ENCODE measurements at places on chromosomes 7 and 10.

- no peak for DNase-seq
Measured at GRCh38 chr10:103949728-103950127, 17.2 kb upstream of the SLK start.

DNA sequence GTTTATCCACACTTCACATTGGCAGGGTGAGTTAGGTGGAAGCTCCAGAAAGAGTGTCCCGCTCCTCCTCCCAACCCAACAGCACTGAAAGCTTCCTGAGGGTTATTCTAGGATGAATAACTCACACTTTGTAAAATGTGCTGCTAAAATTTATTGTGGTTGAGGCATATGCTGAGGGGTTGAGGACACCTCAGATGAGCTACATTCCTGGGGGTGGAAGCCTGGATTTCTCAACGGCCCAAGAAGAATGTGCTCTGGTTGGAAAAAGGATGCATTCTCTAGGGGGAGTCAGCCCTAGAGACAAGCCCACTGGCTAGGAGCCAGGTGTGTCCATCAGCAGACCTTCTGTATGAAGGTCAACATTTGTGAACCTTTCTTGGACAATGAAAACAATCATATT lies 91.5 kb upstream of the PDE1C start:
- DNase-seq = peak; percentile 84

GRCh38 chr7:35694161-35694783 lies 663 bp downstream of the HERPUD2 start:
- DNase-seq = no peak

- DNase-seq = no peak
Measured at GRCh38 chr7:133746847-133747246, 380.3 kb upstream of the LRGUK start.

DNA sequence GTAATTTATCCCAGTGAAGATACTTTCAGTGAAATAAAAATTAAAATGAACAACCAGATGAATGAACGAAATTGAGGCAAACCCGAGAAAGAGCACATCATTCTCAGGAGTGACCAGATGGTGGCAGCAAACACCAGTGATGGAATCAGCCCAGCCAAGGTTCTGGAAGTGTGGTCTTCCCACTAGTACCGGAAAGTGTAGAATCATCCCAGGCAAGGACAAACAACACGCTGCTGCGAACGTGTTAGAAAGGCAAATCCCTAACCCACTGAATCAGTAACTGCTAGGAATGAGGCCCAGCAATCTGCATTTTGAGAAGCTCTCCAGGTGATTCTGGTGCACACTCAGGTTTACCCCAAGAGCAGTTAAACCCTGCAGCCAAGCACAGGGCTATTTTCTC lies 15.5 kb upstream of the SLC18A3 start:
- DNase-seq = no peak

DNA sequence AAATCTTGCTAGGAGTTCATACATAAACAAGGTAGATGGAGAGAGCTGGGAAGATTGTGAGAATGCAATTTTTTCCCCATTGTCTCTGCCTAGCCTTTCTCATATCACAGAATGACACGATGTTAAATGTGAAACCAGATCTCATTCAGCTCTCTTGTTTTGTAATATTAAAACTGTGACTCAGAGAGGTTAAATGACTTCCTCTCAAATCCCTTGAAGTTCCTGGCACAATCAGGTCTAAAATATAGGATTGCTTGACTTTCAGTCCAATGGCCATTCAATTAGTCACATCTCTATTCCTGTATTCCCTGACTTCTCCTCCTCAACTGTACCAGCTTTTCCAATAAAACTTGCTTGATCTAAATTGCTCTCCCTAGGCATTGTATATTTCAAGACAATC lies 3.1 kb downstream of the ANKRD22 start:
- no peak for DNase-seq

DNA sequence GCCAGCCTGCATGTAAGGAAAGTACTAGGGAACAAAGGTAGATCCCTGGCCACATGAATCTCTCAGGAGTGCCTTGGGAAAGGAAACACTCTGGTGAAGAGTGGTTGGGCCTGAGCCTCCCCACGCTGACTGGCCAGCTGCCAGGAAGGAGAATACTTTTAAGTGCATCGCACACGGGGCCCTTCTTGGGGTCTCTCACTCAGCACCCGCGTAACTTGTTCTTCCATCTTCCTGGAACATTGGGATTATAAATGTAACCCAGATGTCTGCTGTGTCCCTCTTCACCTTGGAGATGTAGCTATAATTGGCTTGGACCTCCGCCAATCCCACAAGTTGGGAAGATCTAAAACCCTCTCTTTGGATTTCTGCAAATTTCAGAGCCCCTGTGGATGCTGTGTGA lies 4.4 kb upstream of the GLI3 start:
- DNase-seq = no peak

GRCh38 chr7:727806-728460 lies 852 bp upstream of the PRKAR1B start:
- no peak for DNase-seq

DNA sequence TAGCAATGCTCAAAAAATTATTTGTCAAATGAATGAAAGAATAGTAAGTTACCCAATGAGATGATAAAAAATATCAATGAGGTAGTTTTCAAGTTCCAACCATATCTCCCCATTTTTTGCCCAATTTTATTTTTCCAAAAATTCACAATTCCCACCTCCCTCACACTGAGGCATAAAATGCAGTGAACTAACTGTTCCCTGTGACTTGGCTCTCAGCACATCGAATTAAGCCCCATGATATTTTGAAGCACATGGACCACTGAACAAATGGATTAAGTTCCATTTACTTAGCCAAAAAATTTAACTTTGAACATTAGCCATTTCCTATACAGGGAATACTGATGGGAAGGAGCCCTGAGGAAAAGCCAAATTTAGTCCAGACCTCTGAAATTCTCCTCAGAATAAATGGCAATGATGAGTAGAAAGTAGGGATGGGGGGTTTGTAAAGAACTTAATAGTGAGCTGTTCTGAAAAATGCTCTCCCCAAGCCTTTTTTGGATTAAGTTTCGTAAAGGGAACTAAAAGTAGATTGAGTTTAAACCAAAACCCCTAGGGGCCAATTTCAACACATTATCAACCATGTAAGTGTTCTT lies 166.3 kb upstream of the GRM3 start:
- no peak for DNase-seq

GRCh38 chr7:116988363-116988989 lies 35.2 kb downstream of the ST7 start:
- no peak for DNase-seq

GRCh38 chr10:21520509-21520908 lies 5.0 kb downstream of the SKIDA1 start:
- DNase-seq = no peak

GRCh38 chr10:5526691-5527331 lies 2.0 kb downstream of the CALML3 start:
- DNase-seq = no peak

- no peak for DNase-seq
Measured at GRCh38 chr10:78838141-78838657, 230.6 kb upstream of the ZMIZ1 start.

GRCh38 chr7:34162027-34162565 lies 256.8 kb downstream of the BMPER start:
- DNase-seq = no peak

DNA sequence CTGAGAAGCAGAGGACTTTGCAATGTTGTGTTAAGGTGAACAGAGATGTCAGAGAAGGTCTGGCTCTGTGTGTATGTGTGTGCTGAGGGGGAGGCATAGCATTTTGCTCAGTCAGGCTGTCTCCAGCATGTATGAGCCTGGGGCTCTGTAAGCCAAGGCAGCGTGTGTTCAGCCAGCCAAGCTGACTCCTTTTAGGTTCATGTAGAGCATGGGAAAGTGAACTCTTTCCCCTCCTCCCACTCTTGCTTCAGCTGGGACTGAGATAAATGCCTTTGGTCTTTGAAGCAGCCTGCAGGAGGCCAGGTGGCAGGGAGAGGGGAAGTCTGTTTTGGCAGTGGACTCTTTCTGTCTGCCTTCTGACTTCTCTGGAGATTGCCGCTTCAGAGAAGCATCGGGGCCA lies 3.8 kb downstream of the SFXN2 start:
- DNase-seq = no peak

DNA sequence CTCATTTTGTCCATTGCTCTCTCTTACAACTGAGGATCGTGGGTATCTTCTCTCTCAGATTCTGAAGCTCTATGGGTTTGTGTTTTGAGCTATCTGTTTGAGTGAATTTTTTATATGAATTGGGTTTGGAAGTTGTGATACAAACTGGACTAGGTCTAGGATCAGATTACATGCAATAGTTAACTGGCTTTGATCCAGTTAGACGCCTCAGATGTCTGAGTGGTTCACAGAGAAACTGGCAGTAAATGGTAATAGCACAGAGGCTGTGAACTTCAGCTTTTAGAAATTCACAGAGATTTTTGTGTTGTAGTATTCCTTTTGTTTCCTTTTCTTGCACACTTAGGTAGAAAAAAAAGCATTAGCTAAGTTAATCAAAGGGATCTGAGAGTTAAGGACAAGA lies 12.7 kb upstream of the DNMBP start:
- DNase-seq = no peak

DNA sequence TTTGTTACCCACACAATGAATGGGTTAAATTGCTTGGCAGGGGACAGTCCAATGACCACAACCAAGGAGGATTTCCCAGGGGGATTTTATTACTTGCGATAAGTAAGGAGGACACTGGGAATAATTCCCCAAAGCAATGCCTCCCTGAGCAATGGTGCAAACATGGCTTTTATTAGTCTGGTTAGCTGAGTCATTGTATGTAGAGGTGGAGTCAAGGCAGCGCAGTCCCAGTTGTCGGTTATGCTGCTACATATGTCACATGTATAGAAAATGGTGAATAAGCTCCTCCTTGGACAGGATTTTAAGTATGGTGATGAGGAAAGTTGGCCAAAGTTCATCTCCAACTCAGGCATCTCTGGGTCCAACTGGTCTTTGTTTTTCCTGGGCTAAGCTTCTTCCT lies 3.9 kb upstream of the TRIM4 start:
- no peak for DNase-seq

GRCh38 chr7:56250135-56250534 lies 133.9 kb upstream of the NUPR2 start:
- no peak for DNase-seq

DNA sequence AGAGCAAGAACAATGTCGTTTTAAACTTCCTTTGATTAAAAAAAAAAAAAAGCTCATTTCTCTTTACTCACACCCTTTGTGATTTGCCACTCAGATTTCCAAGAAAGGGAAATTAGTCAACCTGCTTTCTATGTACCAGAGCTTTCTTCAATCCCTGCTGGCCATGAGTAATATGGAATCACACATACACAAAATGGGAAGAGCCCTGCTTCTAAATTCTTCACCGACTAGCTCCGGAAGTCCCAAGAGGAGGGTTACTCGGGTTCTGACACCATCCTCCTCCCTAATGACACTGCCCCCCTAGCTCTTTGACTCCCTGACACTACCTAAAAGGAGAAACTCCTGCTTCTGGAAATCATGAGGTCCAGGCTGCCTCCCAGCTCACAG lies 81.8 kb upstream of the SFMBT2 start:
- DNase-seq = no peak

GRCh38 chr10:19745672-19746071 lies 70.6 kb upstream of the PLXDC2 start:
- no peak for DNase-seq

GRCh38 chr10:87862679-87863052 lies 667 bp downstream of the KLLN start:
- DNase-seq = no peak

GRCh38 chr10:118692872-118693271 lies 61.9 kb downstream of the CACUL1 start:
- peak; percentile 79 for DNase-seq

- no peak for DNase-seq
Measured at GRCh38 chr7:14303536-14303935, 314.1 kb upstream of the ETV1 start.

- DNase-seq = no peak
Measured at GRCh38 chr7:150404172-150404804, 25.2 kb downstream of the ZNF775 start.

All from AG04449 (cell line).